M059J (cell line): ENCODE measurements at places on chromosomes 1 and 21. TPM values are rescaled to one million over a fixed set of nuclear protein-coding genes. Genes with fewer than 3 reads are reported as not detected.

The ZNF644 gene
- total RNA-seq, result 37.3 and 46.9 TPM in 2 replicates

The FBXO2 gene
- total RNA-seq, result 2.7 and 7.5 TPM in 2 replicates

The GPA33 gene
- total RNA-seq, result 0.02 and 0.12 TPM in 2 replicates

The AMIGO1 gene
- 1.1 and 2.4 TPM in 2 replicates for total RNA-seq

DNA sequence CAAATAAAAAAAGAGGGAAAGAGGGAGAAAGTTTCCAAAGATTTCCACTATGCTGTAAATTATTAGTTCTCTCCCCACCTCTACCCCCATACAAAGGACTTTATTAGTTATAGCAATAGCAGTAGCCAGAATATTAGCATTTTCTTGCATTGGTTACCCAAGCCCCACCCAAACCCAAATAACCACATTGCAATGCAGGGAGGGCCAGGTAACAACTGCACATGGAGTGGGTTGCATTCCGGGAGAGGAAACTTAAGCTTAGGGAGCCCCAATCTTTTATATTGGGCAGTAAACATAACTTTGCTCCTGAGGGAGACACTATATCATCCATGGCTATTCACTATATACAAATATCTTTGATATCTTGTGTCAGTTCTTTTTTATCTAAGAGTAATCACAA is 6.0 kb downstream of the ADIPOR1 start:
- DNase-seq, result no peak

GRCh38 chr1:7991504-7992440 is 30.3 kb downstream of the PARK7 start:
- no peak for DNase-seq

DNA sequence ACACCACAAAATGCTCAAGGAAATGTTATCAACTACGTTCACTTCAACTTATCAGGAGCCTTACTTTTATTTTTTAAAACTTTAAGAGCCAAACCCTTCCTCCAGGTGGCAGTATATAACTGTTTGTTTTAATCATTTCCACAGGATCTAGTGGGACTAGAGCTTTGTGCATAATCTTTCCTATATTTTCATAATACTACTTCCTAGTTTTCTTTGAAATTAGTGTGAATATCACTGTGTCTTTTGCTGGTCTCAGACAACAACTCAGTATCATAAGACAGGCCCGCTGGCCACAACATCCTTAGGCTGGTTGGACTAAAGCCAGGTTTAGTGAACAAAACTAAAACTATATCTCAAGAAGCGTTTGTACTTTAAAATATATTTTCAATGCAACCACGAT is 145.5 kb downstream of the TIAM1 start:
- peak; percentile 61 for DNase-seq

DNA sequence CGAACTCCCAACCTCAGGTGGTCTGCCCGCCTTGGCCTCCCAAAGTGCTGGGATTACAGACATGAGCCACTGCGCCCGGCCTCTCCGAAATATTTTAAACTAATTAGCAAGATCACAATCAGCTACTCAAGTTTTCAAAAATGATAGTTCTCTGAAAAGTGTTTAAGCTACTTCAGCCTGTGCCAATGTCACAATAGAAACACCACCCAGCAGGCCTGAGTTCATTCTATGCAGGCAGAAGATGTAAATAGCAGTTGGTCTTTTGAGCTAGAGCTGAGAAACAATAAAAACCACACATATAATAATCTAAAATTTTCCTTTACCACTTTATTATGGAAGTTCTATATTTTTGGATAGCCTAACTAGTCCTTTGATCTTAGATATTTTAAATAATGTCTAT is 96.1 kb downstream of the LRRC40 start:
- no peak for DNase-seq

DNA sequence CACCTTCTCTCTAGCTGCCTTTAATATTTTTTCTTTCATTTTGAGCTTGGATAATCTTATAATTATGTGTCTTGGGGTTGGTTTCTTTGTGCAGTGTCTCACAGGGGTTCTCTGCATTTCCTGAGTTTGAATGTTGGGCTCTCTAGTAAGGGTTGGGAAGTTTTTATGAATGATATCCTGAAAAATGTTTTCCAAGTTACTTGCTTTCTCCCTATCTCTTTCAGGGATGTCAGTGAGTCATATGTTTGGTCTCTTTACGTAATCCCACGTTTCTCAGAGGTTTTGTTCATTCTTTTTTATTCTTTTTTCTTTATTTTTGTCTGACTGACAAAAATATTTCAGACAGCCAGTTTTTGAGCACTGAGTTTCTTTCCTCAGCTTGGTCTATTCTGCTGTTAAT is 55.4 kb upstream of the CCDC190 start:
- DNase-seq, result peak; percentile 50

- DNase-seq, result no peak
These were observed 158.7 kb downstream of the PEX14 start for GRCh38 chr1:10633416-10633815.

GRCh38 chr1:200035956-200036618 is 8.6 kb downstream of the NR5A2 start:
- no peak for DNase-seq

DNA sequence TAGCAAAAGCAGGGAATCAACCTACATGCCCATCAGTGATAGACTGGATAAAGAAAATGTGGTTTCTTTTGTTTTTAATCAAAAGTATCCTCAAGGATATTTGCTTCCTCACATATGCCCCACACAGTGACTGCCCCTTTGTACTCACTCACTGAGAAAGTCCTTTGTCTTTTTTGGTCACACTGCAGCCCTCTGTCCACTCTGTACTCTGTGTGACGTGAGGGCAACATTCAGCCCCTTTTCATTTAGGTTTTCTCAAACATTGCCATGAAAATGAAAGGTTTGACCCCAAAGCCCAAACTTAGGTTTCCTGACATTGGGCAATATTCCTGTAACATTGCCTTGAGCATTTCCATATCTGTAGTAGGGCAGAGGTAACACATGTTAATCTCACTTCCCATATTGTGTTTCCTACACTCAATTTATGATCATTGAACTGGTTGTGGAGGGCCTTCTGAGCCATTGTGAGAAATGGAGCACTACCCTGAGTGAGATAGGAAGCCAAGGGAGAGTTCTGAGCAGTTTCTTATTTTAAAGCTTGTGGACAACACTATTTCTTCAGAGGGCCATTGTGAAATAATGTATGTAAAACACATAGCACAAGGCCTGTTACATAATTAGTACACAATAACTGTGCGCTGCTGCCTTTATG is 501.9 kb upstream of the C1orf87 start:
- DNase-seq, result no peak

DNA sequence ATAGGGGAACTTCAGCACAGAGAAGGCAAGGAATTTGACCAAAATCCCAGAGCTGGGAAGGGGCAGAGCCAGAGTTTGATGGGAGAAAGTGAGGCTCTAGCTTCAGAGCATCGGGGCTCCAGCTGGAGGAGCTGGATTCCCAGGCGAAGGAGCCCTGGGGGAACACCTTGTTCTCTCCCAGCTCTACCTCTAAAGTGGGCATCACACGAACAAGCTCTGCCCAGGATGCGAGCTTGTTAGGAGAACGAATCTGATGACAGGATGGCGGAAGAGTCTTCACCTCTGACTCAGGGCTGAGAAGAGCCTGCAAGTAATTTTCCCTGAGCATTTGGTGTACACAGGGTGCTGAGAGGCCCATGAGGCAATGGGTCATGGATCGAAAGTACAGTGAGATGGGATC is 22.0 kb downstream of the TNNT2 start:
- no peak for DNase-seq

GRCh38 chr1:159895836-159896545 is 4.0 kb downstream of the CFAP45 start:
- no peak for DNase-seq

GRCh38 chr1:224696891-224697765 is 81.0 kb downstream of the CNIH3 start:
- peak; percentile 77 for DNase-seq
